ENCODE measurements at places on chromosomes 1 and 21.

GRCh38 chr21:43611598-43612369, 47.5 kb downstream of the HSF2BP start:
- peak; percentile 14 for DNase-seq

DNA sequence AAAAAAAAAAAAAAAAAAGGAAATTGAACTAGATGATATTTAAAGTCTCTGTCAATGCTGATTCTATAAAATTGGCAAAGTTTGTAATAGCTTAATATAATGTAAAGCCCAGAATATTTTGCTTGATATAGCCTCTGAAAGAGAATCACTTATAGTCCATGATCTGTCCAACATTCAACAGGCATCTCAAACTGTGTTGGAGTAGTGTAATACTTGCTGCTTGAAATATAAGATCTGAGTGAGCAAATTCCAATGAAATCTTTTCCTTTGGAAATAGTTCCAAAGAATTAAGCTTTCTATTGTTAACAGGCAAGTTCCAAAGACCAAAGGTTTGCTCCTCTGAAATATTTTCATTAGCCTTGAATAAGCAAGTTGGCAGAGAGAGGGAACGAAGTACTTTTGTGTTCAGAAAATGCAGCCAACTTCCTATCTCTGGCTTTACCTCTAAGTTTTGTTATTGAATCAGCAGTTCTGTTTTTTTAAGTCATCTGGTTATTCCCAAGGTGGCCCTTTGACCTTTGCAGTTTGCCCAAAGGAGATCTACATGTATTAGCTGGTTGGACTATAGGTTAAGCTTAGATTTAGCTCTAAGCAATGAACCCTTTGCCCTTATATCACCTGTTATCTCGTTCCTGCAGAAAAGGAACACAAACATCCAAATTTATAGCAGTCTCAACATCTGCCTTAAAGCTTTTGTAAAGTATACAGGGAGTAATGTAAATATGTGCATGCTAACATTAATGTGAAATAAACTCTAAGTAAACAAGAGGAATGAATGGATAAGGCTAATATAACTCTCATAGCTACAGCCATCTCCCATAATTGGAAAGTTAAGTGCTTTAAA, 24.4 kb upstream of the CEP350 start:
- no peak for DNase-seq

GRCh38 chr21:38409907-38410306, 88.4 kb downstream of the ERG start:
- no peak for DNase-seq

DNA sequence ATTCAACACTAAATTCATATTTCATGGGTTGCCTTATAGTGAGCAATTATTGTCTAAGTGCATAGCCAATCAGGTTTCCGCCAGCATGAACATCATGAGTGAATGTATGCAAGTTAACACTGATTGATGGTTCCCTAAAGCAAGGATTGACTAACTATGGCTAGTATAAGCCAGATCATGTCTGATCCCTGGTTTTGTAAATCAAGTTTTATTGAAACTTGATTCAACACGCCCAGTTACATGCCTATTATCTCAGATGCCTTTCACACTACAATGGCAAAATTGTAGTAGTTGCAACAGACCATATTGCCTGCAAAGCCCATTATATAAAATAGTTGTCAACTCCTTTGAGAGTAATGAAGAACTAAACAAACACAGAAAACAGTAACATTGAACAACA, 1127.4 kb downstream of the NCAM2 start:
- no peak for DNase-seq

GRCh38 chr1:24309762-24310485, 9.2 kb upstream of the GRHL3 start:
- DNase-seq, result no peak

DNA sequence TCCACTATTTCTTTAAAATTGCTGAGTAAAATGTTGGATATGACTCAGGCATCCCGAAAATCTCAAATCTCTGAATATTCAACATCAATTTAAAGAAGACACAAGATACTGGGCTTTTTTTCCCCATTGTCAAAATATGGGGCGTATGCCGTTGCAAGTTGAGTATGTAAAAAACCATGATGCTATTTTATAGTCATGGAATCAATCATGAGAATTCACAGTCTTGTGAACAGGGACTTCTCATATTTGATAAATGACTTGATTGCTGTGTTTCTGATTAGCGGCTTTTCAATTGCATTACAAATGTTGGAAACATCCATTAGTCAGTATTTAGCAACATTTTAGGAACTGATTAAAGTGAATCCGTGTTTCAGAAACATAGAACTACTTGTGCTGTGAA, 45.3 kb downstream of the SETD4 start:
- DNase-seq, result no peak

GRCh38 chr1:205484985-205485967, 19.2 kb upstream of the CDK18 start:
- peak; percentile 70 for DNase-seq

DNA sequence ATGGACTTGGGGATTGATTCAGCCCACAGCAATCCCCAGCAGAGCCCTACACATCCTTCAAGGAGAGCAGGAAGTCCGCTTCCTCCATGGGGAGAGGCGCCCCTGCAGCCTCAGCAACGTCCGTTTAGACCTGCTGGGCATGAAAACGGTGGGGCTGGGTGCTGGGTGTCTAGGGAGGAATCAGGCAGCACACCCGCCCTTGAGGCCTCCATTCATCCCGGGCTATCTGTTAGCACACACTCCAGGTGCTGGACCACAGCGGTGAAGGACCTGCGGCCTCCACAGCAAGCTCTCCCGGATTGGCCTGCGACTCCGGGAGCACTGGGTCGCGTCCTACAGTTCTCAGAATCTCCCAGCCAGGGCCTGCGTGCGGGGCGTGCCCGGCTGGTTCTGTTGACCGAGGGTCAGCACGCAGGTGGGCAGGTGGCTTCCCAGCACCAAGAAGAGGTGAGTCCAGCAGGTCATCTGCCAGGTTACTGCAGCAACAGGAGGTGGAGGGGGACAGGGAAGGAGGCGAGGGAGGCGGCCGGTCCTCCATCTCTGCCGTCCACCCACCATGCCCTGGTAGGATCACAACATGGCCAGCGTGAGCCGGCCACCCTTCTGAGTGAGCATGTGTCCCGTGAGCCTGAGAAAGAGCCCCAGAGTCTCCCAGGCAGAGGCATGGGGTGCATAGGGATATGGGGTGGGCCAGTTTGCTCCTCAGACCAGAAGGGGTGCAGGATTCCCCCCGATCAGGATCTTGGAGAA, 96.6 kb downstream of the RIPK4 start:
- DNase-seq, result no peak

Data from CD4-positive, alpha-beta T cell treated with Interferon gamma for 1 hour (primary cell).